WERI-Rb-1 (cell line): ENCODE measurements at places on chromosomes 1 and 21.
A peak's percentile ranks its signal among the peaks of the same experiment; 100 is the strongest.

DNA sequence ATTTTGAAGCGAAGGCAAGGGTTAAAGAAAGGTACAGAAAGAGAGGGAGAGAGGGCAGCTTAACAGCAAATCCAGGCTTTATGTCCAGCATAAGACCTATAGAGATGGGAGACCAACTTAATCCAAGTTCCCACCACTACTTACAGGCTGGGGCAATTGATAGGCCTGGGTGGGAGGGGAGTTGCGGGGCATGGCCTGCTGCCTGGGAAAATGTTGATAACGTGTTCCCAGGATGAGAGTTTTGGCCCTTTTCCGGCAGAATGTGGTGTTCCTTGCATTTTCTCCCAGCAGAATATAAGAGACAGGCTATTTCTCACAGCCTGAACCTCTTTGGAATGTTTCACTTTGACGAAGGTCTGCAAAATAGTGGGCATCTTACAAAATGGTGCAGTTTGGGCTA, 34.9 kb upstream of the PLA2G5 start:
- DNase-seq: no peak

GRCh38 chr1:55262822-55263221, 47.7 kb upstream of the USP24 start:
- no peak for DNase-seq

- no peak for DNase-seq
These were observed 28.5 kb downstream of the PTGFRN start for GRCh38 chr1:116938216-116938615.

DNA sequence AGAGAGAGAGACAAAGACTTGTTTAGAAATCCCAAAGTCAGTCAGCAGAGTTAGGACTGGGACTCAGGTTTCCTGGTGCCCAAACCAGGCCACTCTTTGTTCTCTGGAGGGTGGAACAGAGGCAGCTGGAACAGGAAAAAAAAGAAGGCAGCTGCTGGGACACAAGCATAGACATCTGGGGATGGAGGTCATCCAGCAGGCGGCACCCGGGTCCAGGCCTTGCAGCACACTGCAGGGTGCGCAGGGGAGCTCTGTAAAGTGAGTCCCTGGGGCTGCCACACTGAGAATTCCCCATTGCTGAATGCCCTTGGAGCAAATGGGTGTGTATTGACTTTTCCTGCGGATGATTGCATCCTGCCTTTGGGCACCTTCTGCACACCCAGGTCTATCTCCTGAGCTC, 222.9 kb upstream of the CSF3R start:
- DNase-seq: no peak

DNA sequence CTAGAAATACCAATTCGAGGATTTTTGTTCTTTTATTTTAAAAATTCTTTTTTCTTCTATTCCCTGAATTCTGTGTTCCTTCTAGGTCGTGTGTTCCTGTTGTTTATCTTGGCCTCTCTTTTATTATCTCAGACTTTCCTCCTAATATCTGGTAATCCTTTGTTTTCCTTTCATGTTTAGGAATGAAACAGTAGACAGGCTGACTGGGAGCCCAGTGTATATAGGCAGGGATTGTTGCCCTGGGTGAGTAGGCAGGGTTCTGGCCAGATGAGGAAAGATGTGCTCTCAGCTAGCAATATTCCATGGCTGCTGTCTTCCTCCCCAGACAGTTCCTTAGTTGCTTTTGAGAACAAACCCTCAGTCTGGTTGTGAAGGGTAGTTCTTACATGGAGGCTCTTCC, 161.8 kb upstream of the PDE4B start:
- no peak for DNase-seq

DNA sequence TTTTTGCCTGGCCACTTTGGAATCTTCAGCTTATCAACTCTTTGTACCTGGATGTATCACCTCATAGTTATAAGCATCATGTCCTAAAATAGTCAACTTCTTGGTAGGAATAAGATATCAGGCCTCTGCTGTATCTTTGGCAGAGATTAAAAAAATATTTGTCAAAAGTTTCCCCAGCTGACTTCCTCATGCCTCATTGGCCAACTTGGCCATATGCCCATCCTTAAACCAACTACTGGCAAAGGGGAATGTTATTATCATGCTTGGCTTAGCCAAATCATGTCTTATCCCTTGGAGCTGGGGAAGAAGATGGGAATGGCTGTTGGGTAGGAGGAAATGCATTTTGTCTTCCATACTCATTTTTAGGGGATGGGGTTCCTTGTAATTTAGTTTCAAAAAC, 23.4 kb downstream of the NFASC start:
- DNase-seq: no peak

DNA sequence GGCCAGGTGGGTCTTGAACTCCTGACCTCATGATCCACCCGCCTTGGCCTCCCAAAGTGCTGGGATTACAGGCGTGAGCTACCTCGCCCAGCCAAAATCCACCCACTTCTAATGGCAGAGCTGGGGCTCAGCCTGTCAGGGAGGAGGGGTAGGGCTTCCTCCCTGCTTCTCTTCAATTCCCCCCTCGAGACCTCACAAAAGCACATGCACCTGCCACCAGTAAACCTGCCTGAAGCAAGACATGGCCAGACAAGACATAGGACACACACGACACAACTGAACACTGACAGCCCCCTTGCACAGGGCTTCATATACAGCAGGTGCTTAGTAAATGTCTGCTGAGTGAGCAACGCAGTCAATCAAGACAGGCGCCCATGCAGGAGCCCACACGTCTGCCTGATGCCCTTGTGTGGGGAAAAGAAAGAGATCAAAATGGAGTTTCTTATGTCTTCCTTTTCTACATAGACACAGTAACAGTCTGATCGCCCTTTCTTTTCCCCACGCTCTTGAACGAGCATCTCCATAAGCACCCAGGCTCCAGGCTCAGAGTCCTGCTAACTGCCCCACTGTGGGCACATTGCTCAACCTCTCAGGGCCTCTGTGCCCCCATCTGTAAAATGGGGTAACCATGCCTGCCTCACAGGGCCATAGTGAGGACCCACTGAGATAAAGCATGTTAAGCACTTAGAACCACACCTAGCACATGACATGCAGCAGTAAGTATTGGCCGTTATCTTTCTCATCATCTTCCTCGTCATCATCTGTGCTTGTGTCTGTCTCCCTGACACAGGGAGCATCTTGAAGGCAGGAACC, 8.8 kb downstream of the SDC3 start:
- DNase-seq: no peak

- no peak for DNase-seq
These were observed 38.8 kb downstream of the DNASE2B start for GRCh38 chr1:84436876-84437655.

- DNase-seq: no peak
These were observed 473.0 kb upstream of the ADGRL2 start for GRCh38 chr1:81327743-81328142.

GRCh38 chr1:178490136-178490535, 6.6 kb downstream of the CLEC20A start:
- DNase-seq: no peak

DNA sequence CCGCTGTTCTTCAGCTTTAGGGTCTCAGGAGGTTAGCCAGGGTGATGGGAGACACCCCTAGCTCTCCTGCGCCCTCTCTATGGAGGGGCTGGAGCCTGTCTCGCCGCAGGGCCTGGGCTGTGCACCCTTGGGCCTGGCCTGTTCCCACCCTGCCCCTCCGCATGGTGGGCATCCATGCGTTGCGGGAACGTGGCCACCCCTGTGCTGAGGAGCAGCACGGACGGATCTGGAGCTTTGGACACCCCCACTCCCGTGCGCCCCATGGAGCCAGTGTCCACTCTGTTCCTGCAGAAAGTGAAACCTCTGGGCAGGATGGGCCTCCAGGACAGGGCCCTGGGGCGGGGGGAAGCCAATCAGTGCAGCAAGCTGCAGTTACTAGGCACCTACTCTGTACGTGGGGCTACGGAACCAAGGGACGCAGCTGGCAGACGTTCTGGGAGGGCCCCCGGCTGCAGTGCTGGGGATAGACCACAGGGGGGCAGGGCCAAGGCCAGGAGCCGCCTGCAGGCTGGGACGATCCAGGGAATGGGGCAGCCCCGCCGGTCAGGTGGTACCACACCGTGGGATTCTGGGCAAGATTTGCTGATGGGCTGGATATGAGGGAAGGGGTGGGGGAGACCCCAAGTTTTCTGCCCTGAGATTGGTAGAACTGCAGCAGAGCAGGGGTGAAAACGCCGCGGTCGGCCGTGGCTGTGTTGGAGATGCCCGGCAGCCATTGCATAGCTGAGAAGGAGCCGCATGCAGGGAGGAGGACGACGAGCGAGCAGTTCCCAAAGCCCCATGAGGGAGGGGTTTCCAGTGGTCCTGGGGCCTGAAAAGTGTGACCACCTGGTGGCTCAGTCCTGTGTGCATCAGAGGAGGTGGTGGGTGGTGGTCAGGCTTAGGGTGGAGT, 43.3 kb downstream of the TP73 start:
- peak; percentile 70 for DNase-seq

DNA sequence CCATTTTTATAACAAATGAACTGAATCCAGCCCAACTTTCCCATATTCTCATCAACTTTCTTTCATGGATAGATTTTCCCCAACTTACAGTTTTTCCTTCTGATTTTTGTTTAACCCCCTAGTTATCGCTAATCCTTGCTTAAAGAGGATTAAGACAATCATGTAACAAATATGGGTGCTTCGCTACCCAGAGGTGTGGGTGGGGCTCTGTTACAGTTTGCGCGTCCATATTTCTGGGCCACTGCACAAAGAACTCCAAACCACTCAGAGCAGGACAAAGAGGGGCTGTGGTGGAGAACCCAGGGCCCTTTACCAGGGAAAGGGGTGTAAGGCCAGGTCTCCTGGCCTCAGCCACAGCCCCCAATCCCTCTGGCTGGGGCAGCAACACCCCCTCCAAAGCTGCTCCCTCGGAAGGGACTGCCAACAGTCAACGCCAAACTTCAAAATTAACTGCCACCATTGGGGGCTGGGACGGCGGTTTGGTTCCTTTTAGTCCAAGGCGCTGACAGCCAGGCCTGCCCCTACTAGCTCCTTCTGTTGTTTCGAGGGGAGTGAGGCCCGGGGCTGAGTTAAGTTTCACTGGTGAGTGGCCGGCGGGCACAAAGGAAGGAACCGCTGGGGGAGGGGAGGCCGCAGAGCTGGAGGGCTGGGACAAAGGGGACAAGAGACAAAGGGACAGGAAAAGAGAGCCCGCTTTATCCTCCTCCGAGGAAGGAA, 27.9 kb downstream of the SSBP3 start:
- DNase-seq: peak; percentile 57

DNA sequence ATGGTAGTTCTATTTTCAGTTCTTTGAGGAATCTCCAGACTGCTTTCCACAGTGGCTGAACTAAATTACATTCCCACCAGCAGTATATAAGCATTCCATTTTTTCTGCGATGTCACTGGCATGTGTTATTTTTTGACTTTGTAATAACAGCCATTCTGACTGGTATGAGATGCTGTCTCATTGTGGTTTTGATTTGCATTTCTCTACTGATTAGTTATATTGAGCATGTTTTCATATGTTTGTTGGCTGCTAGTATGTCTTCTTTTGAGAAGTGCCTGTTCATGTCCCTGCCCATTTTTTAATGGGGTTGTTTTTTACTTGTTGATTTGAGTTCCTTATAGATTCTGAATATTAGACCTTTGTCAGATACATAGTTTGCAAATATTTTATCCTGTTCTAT, 87.9 kb downstream of the RPS6KC1 start:
- no peak for DNase-seq

- DNase-seq: no peak
These were observed 6.2 kb downstream of the ERO1B start for GRCh38 chr1:236275586-236275985.

DNA sequence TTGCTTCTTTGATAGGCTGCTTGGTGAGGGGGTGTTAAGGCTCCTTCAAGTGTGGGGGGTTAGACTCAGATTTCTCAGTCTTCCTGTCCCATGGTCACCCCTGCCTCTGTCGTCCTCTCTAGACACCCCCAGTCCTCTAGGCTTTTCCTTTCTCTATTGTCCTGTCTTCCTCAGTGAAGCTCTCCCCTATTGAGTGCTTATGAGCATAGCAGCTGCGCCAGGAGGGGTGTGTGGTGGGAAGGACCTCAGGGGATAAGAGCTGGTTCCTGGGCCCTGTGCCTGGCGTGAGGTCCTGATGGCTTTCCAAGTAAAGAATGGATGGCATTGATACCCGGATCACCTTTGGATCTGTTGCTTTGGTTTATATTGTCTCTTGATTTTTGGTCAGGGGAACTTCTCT, 69.1 kb downstream of the DIP2A start:
- no peak for DNase-seq

DNA sequence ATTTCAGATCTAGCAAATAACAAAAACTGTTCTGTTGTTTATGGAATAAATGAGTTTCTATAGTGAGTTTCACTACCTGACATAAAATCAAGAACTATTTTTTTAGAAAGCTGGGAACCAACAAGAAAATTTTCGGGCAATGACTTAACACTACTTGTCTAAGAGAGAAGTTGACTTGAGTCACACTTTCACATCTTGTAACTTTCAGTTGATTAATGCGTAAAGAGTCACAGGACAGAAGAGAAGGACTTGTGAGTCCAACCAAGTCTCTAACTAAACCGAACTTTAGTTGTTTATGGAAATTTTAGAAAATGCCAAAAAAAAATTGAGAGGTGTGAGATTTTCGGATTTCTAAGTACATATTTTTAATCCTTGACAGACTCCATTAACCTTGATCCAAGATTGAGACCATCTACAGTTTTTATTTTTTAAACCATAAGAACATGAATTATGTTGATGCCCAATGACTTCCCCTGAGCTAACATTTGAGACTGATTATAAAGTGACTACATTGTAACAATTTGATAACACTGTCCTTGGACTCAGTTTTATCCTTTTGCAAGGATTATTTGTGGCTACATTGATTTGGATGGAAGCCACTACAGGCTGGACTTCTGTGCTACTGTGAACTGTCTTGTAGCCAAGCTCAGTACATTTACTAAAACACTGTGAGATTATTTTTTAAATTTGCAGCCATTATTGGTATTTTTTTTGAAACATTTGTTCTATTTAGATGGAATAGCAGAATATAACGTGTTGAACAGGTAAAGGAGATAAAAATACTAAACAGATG, 284.0 kb downstream of the PTPRC start:
- DNase-seq: no peak

DNA sequence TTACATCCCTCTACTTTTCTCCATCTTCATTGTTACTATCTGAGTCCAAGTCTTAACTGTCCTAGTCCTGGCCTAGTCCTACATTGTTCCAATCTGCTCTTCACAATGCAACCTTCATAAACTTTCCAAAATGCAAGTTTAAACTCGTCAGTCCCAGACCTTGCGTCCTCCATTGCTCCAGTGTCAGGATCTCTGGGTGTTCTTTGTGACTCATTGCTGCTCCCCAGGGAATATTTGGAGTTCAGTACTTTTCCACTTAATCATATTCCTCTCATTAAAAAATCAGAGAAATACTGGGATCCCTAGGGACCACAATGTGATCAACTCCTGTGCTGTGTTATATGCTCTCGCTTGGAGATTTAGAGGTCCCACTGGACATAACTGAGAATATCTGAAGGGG, 18.0 kb upstream of the KPRP start:
- DNase-seq: no peak

- DNase-seq: no peak
These were observed 15.5 kb downstream of the MAP3K7CL start for GRCh38 chr21:29145852-29146453.

- no peak for DNase-seq
These were observed 237.0 kb downstream of the TBX15 start for GRCh38 chr1:118751166-118751565.

- DNase-seq: no peak
These were observed 103.8 kb downstream of the BRINP3 start for GRCh38 chr1:190373705-190374336.

GRCh38 chr1:19643602-19644394, at the start of gene NBL1:
TSS of gene NBL1 (plus strand) at chr1:19644311. CDS start at chr1:19655031, 10,720 bp downstream.
- DNase-seq: peak; percentile 62

GRCh38 chr1:51906306-51907078, 28.0 kb upstream of the NRDC start:
- DNase-seq: no peak

GRCh38 chr1:230043081-230043480, 24.0 kb upstream of the GALNT2 start:
- peak; percentile 8 for DNase-seq

- no peak for DNase-seq
These were observed 1.1 kb downstream of the ARV1 start for GRCh38 chr1:230979952-230980351.
